Sigmoid colon (tissue), 7 donors: ENCODE measurements at places on chromosomes 3 and 15. TPM values are rescaled to one million over a fixed set of nuclear protein-coding genes. Genes with fewer than 3 reads are reported as not detected.

The CCR3 gene
- polyA plus RNA-seq, result 0.04 TPM

The MRPS25 gene
- 86.1 TPM for polyA plus RNA-seq

The FETUB gene
- polyA plus RNA-seq, result 0.46 TPM

The LRRIQ4 gene
- not detected for polyA plus RNA-seq

The ERICH6 gene
- polyA plus RNA-seq, result not detected

The ACKR4 gene
- not detected for polyA plus RNA-seq

The SPATA12 gene
- polyA plus RNA-seq, result 0.26 TPM

The PRSS50 gene
- not detected for polyA plus RNA-seq

The BNC1 gene
- polyA plus RNA-seq, result not detected

The MUC4 gene
- polyA plus RNA-seq, result 8.4 TPM

The FAM162A gene
- 298 TPM for polyA plus RNA-seq

The FGD5 gene
- 5.5 TPM for polyA plus RNA-seq

The NANOGP8 gene
- polyA plus RNA-seq, result 0.15 TPM

The SLC12A8 gene
- 6.3 TPM for polyA plus RNA-seq

The GP9 gene
- not detected for polyA plus RNA-seq

The AGBL1 gene
- polyA plus RNA-seq, result not detected

The MME gene
- polyA plus RNA-seq, result 0.60 TPM

The SLC25A20 gene
- polyA plus RNA-seq, result 39.7 TPM

The PXK gene
- 16.4 TPM for polyA plus RNA-seq

The NOX5 gene
- polyA plus RNA-seq, result not detected

The CACNA1D gene
- polyA plus RNA-seq, result 3.2 TPM

The ATP13A5 gene
- 0.16 TPM for polyA plus RNA-seq

The CLDN11 gene
- polyA plus RNA-seq, result 3.2 TPM

The PPP1R14D gene
- 395 TPM for polyA plus RNA-seq

The GNB4 gene
- 3.6 TPM for polyA plus RNA-seq
